ENCODE measurements at places on chromosomes 7 and 10.

GRCh38 chr7:139092090-139092796, 17.3 kb downstream of the ZC3HAV1 start:
- H3K27me3 ChIP-seq: no peaks in the 10 kb centered on the region
- H3K27ac ChIP-seq: no peak overlapping the region
- H3K36me3 ChIP-seq: peaks cover 5% of the 10 kb centered on the region
- 0 out of 2 replicates have a peak, but pooled peaks cover 8% of the 10 kb centered on the region for H3K4me1 ChIP-seq
- no peak overlapping the region for H3K4me3 ChIP-seq

- no peaks in the 10 kb centered on the region for H3K4me1 ChIP-seq
- no peak overlapping the region for H3K27ac ChIP-seq
- no peaks in the 10 kb centered on the region for H3K36me3 ChIP-seq
- no peak overlapping the region for H3K4me3 ChIP-seq
Observed at GRCh38 chr10:85280014-85280413, 951.6 kb downstream of the CCSER2 start.

DNA sequence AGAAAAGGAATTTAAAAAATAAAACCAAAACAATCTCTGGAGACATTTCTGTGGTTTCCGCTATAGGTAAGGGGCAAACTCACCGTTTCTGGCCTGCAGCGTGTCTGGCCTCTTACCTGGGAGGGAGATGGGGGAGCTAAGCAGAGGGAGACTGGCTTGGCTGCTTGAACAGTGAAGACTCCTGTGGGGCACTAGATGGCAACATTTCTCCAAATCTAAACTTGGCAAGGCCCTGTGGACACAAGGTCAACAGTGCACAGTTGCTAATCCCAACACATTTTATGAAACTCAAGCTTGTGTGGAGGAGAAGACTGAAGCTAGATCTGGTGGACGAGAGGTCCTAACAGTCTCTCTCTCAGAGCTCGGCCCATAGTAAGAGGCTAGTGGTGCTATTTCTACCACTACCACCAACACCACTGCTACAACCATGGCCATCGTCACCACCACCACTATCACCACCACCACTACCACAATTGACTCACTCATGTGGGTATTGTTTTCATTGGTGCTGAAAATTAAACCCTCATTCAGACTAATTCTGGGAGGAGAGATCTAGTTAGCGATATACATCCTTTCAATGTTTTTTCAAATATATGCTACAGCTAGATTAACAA, 28.4 kb upstream of the CDHR3 start:
- H3K36me3 ChIP-seq: no peaks in the 10 kb centered on the region
- H3K27me3 ChIP-seq: no peaks in the 10 kb centered on the region

GRCh38 chr7:89054361-89054760, 258.8 kb upstream of the TEX47 start:
- DNase-seq: no peak
- H3K27me3 ChIP-seq: no peaks in the 10 kb centered on the region
- no peak overlapping the region for H3K27ac ChIP-seq
- no peak overlapping the region for H3K4me3 ChIP-seq
- no peaks in the 10 kb centered on the region for H3K4me1 ChIP-seq
- H3K36me3 ChIP-seq: no peaks in the 10 kb centered on the region

DNA sequence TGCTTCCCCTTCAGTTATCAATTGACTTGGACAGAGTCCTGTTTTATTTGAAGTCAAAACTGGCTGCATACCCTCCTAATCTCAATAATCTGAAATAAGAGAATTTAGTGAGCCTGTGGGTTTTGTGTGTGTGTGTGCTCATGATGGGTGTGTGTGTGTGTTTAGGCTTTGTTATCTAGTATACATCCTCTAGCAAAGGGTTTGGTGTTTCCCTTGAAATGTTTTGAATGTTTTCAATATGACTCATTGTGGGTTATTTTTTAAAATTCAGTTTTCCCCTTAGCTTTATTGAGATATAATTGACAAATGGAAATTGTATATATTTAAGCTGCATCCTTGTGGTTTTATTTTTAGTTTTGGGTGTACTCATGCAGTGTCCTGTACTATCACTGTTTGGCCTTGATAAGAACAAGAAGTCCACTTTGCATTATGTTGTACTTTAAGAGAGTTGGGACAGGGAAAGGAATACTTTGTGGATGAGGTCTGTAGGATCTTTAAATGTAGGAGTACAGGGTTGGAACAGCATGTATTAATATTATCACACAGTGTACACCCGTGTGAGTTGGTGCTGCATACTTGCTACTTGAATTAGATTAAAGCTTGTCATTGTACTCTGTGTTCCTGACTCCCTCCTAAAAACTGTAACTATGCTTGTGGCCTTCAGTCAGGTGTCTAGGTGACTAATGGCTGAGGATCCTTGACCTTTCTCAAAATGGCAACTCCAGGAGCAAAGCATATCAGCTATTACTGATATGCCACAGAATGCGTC, 58.3 kb downstream of the VCL start:
- H3K4me3 ChIP-seq: no peak overlapping the region
- no peak overlapping the region for H3K27ac ChIP-seq
- peaks cover 19% of the 10 kb centered on the region for H3K4me1 ChIP-seq
- H3K36me3 ChIP-seq: no peaks in the 10 kb centered on the region
- DNase-seq: no peak

- H3K27me3 ChIP-seq: no peaks in the 10 kb centered on the region
- DNase-seq: no peak
- no peak overlapping the region for H3K4me3 ChIP-seq
- peaks cover 11% of the 10 kb centered on the region for H3K4me1 ChIP-seq
- no peaks in the 10 kb centered on the region for H3K36me3 ChIP-seq
Observed at GRCh38 chr7:50591480-50592438, 26.6 kb upstream of the DDC start.

- H3K36me3 ChIP-seq: no peaks in the 10 kb centered on the region
- no peak for DNase-seq
- H3K4me3 ChIP-seq: no peak overlapping the region
- H3K27me3 ChIP-seq: no peaks in the 10 kb centered on the region
Observed at GRCh38 chr10:23469596-23470237, 30.8 kb downstream of the OTUD1 start.

All from MM.1S (cell line).